ENCODE measurements at places on chromosomes 12 and 14.

- DNase-seq = no peak
These were observed 46.0 kb downstream of the SMIM41 start for GRCh38 chr12:52125476-52125900.

DNA sequence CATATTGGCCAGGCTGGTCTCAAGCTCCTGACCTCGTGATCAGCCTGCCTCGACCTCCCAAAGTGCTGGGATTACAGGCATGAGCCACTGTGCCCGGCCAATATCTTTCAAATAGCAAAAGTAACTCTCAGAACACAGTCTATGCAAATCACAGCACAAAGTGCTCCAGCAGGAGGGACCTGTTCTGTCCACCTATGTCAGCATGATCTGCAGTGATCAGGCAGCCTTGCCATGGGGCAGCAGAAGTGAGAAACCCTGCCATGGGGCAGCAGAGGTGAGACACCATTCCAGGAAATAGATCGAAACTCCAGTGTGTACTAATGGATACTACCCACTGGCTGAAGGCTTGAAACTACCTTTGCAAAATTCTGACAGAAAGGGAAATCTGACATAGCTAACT is 78.5 kb upstream of the EIF5 start:
- DNase-seq = peak; percentile 53

DNA sequence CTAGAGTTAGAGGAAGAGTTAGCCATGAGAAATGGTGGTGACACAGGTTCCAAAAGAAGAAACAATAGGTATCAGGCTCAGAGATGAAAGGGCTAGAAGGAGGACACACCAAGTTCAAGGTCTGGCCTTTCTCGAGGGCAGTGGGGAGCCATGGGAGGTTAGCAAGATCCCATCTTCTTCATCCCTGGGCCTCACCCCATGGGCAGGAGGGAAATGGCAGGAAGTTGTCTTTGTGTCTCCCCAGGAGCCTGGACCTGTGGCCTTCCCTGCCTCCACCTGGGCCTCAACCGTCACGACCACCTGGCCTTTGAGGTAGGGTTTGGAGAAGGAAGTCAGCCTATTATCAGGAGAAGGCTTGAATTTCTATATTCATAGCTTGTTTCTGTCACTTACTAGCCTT is 5.8 kb upstream of the AQP2 start:
- DNase-seq = no peak

- DNase-seq = no peak
These were observed 3.1 kb downstream of the SINHCAF start for GRCh38 chr12:31322801-31323207.

DNA sequence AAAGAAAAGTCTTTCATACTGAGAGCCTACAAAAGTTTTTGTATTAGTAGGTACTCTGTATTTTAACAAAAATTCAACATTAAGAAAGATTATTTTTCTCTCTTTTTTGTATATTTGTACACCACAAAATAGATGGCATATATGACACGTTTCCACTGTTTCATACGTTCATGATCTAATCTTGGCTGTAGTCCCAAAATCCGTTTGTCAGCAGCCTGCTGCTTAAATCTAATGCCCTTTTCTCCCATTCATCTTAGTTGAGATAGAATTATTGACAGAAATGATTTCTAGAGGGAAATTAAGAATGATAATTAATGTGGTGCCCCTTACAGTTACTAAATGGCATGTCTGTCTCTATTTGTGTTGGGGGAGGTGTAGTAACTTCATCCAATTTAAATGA is 140.7 kb upstream of the NOVA1 start:
- DNase-seq = no peak

DNA sequence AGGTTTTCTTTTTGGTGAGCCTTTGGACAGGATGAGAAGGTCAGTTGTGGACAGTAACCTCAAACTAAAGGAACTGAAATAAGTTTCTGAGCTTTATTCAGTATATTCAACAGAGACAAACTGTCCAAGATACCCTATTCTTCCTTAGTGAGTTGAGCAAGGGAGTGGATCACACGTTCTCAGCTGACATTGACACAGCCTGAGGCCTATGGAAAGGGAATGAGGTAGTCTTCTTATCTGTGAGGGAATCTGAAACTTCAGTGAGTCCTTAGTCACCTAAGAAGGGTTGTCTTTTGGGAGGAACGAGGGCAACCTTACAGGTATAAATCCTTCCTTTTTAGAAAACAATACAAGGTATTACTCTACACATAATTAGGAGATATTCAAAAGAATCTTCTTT is 5.0 kb upstream of the NUBPL start:
- DNase-seq = no peak

DNA sequence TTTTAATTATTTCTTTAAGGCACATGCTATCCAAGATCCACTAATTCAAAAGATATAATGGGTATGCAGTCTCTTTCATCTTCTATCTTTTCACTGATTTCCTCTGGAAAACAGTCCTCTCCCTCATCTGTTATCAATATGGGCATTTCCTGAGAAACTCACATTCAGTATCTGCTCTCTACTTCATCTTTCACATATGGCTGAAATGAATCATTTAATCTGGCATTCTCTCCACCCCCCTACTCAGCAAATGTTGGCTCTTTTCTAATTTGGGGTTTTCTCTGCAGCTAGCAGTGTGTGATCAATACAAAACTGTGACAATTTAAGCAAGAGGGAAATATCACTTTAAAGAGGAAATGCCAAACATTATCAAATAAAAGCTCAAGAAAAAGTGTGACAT is 157.1 kb upstream of the TMTC1 start:
- DNase-seq = no peak

DNA sequence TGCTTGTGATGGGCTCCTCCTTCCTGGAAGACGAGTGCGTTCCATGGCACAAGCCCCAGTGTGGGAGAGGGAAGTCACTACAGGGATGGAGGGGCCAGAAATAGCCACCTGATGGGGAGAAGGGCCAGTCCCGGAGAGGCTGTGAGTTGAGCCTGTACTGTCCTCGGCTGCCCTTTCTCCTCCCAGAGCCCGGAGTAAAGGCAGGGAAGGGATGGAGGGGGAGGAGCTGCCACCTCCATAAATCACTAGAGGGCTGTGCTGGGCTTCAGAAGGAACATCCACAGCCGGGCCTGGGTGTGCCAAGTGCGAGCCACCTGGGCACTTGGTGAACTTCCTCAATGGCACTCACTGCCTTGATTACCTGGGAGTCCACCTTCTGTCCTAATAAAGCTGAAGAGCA is 110.1 kb downstream of the RBM19 start:
- no peak for DNase-seq

- DNase-seq = no peak
These were observed 118.3 kb downstream of the LRIG3 start for GRCh38 chr12:58801986-58802385.

DNA sequence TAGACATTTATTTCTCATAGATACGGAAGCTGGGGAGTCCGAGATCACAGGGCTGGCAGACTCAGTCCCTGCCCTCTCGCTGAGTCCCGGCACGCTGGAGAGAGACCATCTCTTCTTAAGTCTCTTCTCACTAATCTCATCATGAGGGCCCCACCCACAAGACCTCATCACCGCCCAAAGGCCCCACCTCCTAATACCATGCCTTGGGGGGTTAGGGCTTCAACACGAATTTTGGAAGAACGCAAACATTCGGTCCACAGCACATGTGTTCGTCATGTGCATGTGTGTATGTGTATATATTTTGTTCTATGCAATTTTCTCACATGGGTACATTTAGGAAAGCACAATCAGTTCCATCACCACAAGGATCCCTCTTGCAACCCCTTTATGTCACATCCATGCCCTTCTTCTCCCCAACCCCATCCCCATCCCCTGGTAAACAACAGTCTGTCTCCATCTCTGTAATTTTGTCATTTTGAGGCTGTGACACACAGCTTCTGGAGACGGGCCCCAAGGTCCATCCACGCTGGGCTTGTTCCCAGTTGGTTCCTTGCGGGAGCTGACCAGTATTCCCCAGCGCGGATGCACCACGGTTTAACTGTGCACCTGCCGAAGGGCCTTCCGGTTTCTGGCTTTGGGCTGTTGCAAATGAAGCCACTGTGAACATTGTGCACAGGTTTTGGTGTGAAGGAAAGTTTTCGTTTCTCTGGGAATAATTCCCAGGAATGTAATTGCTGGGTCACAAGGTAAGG is 317.5 kb upstream of the DIO3 start:
- DNase-seq = peak; percentile 16

DNA sequence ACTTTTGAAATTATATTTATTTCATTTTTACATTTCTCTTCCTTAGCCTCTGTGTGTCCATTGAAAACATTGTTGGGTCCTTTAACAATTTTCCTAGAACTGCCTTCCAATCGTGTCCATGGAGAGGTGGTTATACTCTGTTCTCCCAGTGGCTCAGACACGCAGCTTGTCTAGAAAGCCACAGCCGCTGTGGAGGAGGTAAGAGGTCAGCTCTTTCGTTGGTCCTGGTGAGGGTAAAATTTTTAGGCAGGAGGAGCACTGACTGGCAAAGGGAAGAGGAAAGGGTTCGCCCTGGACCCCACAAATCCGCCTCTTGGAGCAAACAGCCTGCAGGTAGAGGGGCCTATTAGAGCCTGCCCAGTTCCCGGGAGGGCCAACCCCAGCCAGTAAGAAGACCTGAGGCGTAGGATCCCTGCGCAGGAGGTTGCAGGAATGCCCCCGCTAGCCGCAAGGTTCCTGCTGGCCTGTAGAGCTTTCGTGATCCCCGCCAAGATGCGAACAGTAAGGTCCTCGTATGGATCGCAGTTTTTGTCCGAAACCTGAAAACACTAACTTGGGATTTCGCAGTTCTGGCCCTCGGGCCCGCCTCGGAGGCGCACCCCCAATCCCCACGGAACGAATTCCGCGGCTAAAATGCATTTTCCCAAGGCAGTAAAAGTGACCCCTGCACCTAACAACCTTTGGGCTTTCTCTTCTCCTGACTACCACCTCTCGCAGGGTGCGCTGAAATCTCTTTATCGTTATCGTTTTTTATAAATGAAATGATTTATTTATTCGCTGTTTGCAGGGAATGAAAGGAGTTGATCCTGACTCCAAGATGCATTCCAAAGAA is 7.5 kb upstream of the PAX9 start:
- DNase-seq = no peak

GRCh38 chr12:124993626-124994436 is at the start of gene BRI3BP:
Gene BRI3BP, plus strand, starts transcription at chr12:124993645. Its CDS starts 146 bp downstream, at chr12:124993791.
- peak; percentile 81 for DNase-seq

DNA sequence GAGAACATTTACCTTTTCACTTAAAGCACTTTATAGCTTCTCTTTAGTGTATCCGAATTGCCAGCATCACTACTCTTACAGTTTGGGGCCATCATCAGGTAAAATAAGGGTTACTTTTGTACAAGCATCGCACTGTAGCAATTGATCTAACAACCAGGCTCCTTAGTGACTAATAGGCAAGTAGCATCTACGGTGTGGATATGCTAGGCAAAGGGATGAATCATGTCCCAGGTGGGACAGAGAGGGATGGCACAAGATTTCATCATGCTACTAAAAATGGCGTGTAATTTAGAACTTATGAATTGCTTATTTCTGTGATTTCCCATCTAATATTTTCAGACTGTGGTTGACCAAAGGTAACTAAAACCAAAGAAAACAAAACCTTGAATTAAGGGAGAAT is 582.3 kb downstream of the KCNH5 start:
- no peak for DNase-seq

DNA sequence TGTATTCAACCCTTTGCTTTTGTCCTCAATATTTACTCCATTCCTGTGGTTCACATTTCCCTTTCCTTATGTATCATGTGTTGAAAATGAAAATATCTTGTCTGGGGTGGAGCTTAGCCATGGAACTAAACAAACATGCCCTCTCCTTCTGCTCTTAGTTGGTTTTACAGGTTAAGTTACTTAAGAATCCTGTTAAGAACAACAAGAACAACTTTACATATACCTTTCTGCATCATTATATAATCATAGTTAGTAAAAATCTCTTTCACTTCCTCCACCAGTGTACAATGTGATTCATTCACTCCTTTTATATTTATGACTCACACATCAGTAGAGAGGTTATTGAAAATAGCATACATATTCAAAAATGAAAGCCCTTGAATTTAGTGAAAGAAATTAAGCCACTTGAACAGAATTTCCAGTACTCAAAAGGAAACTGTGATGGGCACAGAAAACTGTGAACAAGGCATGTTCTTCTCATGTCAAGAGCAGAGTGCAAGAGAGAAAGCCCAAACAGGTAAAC is 307.7 kb downstream of the CCDC91 start:
- no peak for DNase-seq

GRCh38 chr12:27434673-27435565 is 11.6 kb upstream of the SMCO2 start:
- DNase-seq = no peak

- no peak for DNase-seq
These were observed 25.8 kb downstream of the GPR135 start for GRCh38 chr14:59439256-59439965.

GRCh38 chr14:101873076-101873825 is 91.1 kb upstream of the DYNC1H1 start:
- no peak for DNase-seq

DNA sequence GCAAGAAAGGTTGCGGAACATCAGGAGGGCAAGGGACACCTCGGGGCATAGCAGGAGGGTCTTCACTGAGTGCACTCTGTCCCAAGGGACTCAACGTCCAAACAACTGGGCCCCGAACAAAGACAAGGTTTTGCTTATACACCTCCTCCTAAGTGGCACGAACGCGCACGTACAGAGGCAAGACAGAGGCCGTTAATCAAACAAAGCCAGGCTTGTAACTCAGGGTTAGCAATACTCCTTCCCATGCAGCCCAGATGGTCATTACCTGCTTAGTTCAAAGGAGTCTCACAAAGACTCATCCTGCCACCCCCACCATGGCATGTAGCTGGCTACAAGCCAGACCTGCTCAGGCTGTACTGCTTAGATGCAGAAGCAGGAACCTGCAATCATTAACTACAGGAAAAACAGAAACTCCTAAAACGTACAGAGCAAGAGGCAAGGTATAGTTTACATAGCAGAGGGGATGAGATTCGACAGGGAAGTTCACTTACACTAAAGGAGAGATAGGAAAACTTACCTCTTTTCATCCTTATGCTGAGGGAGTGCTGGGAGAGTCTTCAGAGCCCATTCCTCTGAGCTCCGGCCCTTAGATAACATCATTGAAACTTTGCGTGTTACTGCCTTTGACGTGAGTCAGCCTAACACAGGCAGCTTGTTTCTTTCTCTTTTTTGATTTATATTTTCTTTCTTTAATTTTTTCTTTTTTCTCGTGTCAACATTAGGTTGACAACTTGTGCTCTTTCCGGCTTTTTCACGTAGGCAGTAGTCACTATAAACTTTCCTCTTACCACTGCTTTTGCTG is 1319.1 kb downstream of the TMEM121 start:
- peak; percentile 71 for DNase-seq

GRCh38 chr12:96493106-96493505 is 3.7 kb downstream of the CFAP54 start:
- DNase-seq = no peak
